ENCODE measurements at places on chromosomes 7 and 10.

GRCh38 chr7:53602817-53603418 is 567.5 kb downstream of the POM121L12 start:
- DNase-seq, result no peak

GRCh38 chr7:48384180-48384752 is 213.0 kb downstream of the ABCA13 start:
- no peak for DNase-seq

DNA sequence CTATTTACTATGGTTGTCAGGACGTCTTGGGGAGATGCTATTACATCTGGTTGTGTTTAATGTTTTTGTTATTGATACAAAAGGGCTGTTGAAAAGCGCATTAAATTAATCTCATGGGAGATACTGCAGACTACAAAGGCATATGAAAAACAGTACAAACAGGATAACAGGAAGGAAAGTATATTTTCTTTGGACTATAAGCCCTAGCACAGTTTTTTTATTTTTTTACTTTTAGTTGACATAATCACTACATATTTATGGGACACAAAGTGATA is 341.3 kb downstream of the ARL4A start:
- no peak for DNase-seq

DNA sequence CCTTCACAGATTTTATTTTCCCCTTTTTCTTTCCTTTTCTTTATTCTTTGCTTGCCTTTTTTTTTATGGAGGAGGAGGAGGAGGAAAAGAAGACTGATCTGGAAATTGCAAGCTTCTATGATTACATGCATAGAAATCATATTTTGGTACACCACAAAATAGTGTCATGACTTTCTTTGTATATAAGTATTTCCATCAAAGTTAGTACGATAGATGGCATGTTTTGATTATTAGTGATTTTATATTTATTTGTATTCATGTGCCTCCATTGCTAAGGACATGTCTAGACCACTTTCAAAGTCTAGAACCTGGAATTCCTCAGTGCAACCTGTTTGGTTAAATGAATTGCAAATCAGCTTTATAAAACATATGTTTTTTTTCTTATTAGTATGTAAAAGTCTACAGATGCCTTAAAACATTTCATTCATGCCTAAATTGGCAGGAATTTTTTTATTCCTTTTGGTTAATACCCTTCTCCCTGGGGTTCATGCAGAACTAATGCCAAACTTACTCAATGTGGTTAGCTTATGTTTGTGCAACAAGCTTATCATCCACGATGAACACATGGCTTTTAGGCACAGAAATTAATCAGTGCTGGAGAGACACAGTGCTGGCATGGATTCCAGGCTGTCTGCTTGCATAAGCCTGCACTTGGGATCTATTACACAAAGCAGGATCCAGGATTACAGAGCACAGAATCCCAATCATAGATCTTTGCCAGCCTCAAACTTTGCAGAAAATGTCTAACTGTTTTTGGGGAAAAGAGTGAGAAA is 213.1 kb downstream of the CHRM2 start:
- no peak for DNase-seq

DNA sequence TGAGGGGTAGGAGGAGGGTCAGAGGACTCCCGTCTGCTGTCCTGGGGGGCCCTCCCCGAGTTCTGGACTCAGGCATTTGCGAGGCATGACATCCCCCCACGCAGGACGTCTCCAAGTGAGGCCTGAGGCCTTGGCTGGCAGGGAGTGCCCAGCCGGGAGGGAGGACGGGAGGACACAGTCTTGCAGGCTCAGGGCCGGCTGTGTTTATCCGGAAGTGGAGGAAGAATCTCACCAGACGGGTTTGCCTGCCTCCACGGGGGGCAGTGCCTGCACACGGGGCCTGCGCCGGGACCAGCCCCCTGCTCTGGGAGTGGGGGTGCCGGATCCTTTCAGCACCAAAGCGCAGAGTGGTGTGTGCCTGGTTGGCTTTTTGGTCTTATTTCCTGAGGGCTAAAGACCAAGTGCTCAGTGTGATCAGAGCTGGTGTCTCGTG is 10.9 kb downstream of the PWWP2B start:
- no peak for DNase-seq

DNA sequence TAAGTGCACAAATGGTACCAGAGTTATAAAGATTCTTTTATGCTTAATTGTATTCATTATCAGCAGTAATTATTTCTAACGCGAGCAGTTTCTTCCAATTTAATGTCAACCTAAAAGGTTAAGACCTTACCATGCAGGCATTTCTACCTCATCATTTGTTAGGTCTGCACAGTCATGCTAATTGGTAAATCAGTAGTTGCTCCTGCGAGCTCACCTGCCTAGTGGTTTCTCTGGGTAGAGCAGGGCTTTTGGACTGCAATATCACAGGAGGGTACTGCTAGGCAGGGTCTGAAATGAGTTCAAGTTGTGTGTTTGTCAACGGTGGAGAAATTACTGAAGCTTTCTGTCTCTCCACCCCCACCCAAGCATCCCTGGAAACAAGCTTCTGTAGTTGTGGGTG is 558.5 kb upstream of the MGMT start:
- DNase-seq, result no peak

All from stimulated activated CD4-positive, alpha-beta T cell treated with anti-CD3 and anti-CD28 coated beads, Interleukin-15, amount 100 ng/mL, for 1 hour (primary cell).